GM12891 (cell line): ENCODE measurements at places on chromosomes 12 and 14.

DNA sequence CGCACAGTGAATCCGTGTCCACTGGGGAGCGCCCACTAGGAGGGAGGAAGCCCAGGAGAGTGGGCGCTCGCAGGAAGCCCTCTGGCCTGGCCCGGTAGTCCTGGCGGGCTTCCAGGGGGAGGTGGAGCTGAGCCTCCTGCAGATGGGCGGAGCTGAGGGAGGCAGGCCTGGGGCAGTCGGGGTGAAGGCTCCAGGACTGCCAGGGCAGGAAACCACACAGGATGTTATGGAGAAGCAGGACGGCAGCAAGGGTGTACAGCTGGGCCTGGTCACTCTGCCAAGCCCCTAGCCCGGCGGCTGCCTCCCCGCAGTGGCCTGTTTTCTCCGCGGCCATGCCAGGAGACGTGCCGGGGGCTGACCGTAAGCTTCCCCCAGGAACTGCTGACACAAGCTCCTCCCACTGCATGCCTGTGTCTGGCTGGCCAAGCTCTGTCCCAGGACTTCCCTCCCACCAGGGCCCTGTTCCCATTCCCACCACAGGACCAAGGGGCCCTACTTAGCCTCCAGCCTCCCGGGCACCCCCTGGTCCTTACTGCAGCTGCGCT lies 143.4 kb upstream of the C14orf180 start:
- no peak for DNase-seq

GRCh38 chr12:119609358-119609757 lies 15.8 kb downstream of the TMEM233 start:
- DNase-seq, result no peak

GRCh38 chr14:72677664-72678063 lies 216.2 kb downstream of the DPF3 start:
- DNase-seq, result no peak

DNA sequence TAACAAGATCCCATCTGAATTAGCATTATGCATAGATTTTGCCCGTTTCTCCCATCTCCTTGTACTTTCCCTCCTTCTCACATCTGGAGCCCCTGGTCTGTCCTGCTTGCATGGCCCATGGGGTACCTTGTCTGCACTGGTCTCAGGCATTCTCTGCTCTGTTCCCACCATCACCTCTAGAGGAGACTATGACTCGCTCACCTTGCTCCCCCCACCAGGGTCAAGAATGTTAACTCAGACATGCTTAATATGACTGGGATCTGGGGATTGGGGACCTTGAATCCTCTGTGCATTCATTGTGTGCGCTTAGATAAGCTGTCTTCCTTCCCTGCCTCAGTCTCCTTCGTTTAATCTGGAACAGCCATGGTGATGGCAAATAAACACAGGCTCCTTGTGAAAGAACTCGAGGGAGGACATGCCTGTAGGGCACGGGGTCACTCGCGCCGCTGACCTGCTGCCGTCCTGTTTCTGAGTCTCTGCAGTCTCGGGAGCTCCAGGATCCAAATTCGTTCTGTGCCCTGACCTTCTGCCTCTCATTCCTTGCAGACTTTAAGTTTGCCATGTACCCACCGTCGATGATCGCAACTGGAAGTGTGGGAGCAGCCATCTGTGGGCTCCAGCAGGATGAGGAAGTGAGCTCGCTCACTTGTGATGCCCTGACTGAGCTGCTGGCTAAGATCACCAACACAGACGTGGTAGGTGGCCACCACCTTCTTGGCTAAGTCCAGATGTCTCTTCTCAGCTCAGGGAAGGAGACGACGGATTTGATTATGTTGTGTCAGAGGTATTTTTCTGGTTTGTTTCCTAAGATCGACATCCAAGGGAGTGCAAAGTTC lies 15.0 kb downstream of the CCND2 start:
- no peak for DNase-seq

DNA sequence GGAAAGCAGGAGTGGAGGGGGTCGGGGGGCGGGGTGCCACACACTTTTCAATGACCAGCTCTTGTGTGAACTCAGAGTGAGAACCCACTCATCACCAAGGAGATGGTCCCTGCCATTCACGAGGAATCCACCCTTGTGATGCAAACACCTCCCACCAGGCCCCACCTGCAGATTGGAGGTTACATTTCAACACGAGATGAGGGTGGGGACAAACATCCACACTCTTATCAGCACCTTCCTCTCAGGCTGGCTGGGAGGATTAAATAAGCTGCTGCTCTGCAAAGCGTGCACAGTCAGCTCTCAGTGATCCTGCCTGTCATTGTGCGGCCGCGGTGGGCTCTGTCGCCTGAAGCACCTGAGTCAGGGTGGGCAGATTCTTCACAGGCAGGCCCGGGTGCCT lies 39.7 kb downstream of the AACS start:
- DNase-seq, result no peak

DNA sequence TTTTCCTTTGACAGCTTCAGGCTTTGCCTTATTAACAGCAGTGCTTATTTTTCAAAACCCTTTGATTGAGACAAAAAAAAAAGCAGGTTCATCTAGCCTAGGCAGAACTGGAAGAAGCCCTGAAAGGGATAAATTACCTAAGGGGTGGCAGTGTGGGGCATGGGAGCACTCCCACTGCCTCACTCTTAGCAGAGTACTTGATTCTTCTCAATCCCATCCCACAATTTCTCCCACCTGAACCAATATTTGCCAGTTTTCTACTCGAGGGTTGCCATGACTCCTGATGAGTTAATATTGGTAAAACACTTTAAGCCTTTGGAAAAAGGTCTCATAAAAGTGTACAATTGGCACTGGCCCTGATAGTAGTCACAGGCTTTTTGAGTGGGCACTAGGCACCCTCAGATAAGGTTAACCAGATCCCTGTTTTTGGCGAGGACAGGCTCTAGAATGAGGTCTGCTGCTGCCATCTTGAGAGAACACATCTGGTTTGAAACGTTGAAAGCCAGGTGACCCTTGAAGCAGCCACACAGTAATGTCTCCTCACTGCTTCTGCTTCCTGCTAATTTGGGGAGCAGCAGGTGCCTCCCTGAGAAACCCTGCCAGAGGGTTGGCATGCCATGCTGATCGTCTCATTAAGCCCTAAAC lies 320.0 kb downstream of the RAD51B start:
- DNase-seq, result no peak

GRCh38 chr12:89622115-89622514 lies 86.5 kb downstream of the ATP2B1 start:
- DNase-seq, result no peak

DNA sequence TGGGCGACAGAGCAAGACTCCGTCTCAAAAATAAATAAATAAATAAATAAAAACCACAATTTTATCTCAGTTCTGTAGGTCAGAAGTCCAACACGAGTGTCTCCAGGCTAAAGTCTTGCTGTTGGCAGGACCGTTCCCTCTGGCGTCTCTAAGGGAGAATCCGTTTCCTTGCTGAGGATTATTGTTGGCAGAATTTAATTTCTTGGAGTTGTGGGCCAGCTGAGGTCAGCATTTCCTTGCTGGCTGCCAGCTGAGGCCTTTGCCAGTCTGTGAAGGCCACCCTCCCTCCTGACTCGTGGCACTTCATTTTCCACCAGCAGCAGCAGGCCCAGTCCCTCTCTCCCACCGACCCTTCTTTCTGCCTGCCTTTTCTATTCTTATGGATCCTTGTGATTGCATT lies 17.2 kb downstream of the PSMC1 start:
- no peak for DNase-seq

DNA sequence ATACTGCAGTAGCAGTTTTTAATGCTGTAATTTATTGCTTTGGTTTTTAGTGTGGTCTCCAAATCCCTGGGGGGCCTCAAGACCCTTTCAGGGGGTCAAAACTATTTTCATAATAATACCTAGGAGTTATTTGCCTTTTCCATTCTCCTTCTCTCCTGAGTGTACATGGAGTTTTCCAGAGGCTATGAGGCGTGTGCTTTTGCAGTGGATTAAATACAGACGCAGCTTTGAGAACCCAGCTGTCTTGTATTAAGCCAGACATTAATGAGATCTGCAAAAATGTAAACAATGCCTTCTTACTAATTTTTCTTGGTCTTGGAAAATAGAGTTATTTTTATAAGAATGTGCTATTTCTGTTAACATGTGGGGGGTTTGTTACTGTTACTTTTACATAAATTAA lies 68.6 kb downstream of the SLC25A47 start:
- no peak for DNase-seq

DNA sequence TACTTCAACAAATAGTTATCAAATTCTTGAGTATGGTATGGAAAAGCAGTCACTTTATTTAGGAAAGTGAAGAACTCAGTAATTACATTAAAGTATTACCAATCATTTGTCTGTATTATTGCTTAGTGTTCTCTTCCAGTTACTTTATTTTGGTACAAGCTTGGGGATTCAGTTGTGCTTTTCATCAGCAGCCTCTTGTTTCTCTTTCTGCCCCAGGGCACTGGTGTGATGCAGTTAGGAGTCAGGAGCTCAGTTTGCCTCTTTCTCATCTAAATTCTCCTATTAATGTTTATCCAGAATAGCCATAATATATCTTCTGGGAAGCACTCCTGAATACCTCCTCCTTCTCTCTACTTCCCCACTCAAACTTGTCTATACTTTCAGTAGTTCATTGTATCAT lies 25.7 kb downstream of the PMCH start:
- DNase-seq, result no peak

DNA sequence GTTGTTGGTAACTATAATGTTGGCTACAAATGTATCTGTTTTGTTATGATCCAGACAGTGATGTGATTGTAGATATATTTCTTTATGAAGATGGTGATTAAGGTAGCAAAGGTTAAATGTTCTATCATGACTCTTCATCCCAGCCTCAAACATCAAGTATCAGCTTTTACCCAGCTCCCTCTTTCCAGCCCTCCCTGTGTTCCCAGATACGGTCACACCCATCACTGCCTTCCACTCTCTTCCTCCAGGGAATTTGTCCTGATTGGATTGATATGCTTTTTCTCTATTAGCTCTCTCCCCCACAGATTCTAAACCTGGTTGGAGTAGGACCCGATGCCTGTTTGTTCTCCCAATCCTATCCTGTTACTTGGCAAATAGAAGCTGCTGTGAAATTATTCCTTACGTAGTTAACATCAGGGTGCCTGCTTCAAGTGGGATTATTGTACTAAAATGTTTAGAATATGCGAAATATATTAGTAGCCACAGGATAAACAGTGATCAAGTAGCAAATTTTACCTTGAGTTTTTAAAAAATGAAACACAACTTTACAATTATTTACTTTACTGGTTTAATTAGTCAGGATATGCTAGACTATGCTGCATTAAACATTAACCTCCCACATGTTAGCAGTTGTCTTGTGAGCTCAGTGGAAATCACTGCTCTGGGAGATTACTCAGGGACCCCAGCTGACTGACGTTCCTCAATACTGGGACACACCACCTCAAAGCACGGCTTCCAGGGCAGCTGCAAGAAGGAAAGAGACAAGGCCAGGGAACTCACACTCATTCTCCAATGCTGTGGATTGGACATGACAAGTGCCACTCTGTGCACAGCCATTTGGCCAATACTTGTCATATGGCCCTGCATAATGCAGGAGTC lies 165.3 kb downstream of the ALX1 start:
- DNase-seq, result no peak

GRCh38 chr14:23063601-23064000 lies 6.3 kb upstream of the CDH24 start:
- no peak for DNase-seq

DNA sequence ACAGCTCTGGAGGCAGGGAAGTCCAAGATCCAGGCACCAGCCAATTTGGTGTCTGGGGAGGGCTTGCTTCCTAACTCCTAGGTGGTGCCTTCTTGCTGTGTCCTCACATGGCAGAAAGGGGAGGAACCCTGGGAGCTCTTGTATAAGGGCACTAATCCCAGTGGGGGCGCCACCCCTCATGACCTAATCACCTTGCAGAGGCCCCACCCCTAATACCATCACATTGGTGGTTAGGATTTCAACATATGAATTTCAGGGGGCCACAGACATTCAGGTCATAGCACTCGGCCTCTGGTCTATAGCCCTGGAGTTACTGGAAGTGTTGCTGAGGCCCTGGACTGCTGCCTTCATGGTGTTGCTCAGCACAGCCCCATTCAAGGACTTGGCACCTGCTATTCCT lies 14.6 kb downstream of the PSMD9 start:
- no peak for DNase-seq

DNA sequence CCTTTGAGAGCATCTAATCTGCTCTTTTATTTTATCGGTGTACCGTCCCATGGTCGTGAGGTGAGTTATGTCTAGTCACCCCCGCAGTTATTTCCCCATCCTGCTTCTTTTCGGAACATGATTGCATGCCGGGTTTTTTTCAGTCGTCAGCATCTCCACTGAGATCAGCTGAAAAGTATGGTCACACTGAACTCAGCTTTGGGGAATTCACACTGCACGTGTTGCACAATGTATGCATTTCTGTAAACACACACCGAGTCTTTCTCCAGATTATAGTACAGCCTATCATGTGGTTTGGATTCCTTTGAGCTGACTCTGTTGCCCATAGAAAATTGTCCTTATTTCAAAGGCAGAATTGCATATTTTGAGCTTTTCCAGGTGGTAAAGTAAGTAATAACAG lies 24.6 kb downstream of the PLXNC1 start:
- no peak for DNase-seq

- DNase-seq, result no peak
These were observed 157.8 kb downstream of the RBM19 start for GRCh38 chr12:113808095-113808951.

DNA sequence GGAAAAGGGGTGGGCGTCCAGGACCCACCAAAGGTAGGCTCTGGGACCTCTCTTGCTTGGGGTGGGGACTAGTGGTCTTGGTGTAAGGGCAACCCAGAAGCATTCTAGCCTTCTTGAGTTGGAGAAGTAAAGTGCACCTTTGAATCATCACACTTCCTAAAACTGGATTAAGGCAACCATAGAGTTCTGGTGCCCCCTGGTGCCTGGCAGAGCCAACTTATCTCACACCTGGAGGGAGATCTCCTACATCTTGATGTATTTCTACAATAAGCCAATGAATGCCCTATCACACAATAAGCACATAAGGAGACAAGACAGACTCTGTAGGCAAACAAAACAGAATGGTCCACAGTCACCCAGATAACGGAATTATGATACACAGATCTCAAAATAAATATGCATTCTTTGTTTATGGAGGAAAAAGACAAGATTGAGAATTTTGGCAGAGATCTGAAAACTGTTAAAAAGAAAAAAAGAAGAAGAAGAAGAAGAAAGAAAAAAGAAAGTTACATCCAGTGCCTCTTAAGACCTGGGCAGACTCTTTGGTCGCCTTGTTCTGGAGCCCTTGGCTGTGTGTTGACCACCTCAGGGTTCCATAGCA lies 95.9 kb upstream of the PPP2R5C start:
- peak; percentile 17 for DNase-seq

GRCh38 chr12:121442028-121442948 lies 42.4 kb downstream of the RNF34 start:
- no peak for DNase-seq

DNA sequence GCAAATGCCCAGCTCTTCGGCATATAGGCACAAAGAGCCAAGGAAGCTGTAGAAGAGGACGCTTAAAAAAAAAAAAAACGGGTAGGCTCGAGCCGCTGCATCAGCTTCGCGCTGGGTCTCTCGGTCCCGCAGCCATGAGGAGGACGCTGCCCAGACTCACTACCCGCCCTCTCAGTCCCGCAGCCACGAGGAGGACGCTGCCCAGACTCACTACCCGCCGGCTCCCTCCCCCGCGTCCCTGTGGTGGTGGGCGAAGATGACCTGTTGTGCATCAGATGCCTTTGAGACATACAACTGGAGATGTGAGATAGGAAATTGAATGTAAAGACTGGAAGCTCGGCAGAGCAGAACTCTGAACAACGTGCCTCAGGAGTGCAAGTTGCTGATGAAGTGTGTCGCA lies 11.4 kb upstream of the SPSB2 start:
- DNase-seq, result no peak
